ENCODE measurements at places on chromosomes 12 and 14.

GRCh38 chr12:132477703-132478432, 12.1 kb upstream of the FBRSL1 start:
- no peak overlapping the region for H3K4me3 ChIP-seq
- no peak overlapping the region for H3K27ac ChIP-seq
- peaks cover 52% of the 10 kb centered on the region for H3K27me3 ChIP-seq
- no peaks in the 10 kb centered on the region for H3K36me3 ChIP-seq
- no peak for DNase-seq

GRCh38 chr14:21102521-21103410, 1.9 kb downstream of the TMEM253 start:
- H3K36me3 ChIP-seq = no peaks in the 10 kb centered on the region
- peak; percentile 51 for DNase-seq
- H3K4me1 ChIP-seq = peaks cover 42% of the 10 kb centered on the region
- no peaks in the 10 kb centered on the region for H3K27me3 ChIP-seq
- peak overlapping the region; percentile 10 for H3K27ac ChIP-seq
- peak overlapping the region; percentile 90 for H3K4me3 ChIP-seq

DNA sequence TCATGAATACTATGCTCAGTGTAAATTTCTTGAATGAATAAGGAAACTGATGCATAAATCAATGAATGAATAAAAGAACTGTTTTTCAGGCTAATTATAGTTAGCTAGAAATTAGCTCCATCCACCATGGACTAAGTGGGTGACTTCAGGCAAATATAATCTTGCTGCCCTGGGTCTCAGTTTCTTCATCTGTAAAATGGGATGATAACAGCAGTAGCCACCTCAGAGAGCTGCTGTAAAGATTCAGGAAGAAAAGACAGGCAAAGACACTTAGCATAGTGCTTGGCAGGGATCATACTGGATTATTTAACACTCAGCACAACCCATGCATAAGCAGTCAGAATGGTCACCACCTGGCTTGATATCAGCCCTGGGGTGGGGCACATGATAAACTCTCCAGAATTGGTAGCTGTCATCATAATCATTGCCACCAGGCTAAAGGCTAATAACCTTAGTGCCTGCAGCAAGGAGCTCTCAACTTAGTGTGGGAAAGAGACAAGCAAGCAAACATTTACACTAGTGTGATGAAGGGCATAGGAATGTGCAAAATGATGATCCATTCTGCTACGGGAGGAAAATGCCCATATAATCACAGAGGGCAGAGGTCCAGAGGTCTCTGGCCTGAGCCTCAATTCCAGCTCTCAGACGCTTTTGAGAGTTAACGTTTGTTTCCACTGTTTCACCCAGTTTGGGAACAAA, 234.7 kb upstream of the TBX3 start:
- no peak for DNase-seq
- H3K27me3 ChIP-seq = no peaks in the 10 kb centered on the region
- no peak overlapping the region for H3K27ac ChIP-seq
- no peaks in the 10 kb centered on the region for H3K4me1 ChIP-seq
- H3K36me3 ChIP-seq = no peaks in the 10 kb centered on the region
- H3K4me3 ChIP-seq = no peak overlapping the region

- H3K27me3 ChIP-seq = peaks cover 4% of the 10 kb centered on the region
- no peaks in the 10 kb centered on the region for H3K36me3 ChIP-seq
- no peak overlapping the region for H3K27ac ChIP-seq
- H3K4me3 ChIP-seq = no peak overlapping the region
- peaks cover 10% of the 10 kb centered on the region for H3K4me1 ChIP-seq
- DNase-seq = no peak
These were observed 4.7 kb downstream of the CHGA start for GRCh38 chr14:92927349-92928257.

GRCh38 chr14:50635141-50635540, 33.0 kb downstream of the SAV1 start:
- no peaks in the 10 kb centered on the region for H3K27me3 ChIP-seq
- peaks cover 5% of the 10 kb centered on the region for H3K4me1 ChIP-seq
- no peak overlapping the region for H3K4me3 ChIP-seq
- no peak for DNase-seq

- no peak for DNase-seq
- H3K36me3 ChIP-seq = no peaks in the 10 kb centered on the region
- peak overlapping the region; percentile 51 for H3K27ac ChIP-seq
These were observed 642 bp upstream of the PAN2 start for GRCh38 chr12:56334490-56334793.

GRCh38 chr12:71725011-71725410, 29.7 kb upstream of the RAB21 start:
- H3K27ac ChIP-seq = no peak overlapping the region
- H3K4me3 ChIP-seq = no peak overlapping the region
- H3K27me3 ChIP-seq = no peaks in the 10 kb centered on the region
- no peaks in the 10 kb centered on the region for H3K36me3 ChIP-seq
- H3K4me1 ChIP-seq = no peaks in the 10 kb centered on the region

DNA sequence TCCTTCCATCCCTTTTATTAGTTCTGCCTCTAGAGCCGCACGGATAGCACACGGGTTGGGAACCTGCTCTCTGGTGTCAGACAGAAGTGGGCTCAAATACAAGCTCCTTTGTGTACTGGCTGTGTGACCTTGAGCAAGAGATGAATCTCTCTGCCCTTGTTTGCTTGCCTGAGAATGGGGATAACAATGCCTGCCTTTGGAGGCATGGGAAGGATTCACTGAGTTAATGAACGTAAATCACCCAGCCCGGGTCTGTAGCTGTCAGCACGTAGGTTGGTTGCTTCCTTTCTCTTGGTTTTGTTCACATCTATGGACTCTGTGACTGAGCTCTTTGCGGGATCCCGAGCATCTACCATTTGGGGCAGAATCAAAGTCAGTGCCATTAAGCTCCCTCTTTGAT, 79.3 kb upstream of the NRXN3 start:
- H3K36me3 ChIP-seq = no peaks in the 10 kb centered on the region

GRCh38 chr14:92223025-92223424, 99.9 kb upstream of the SLC24A4 start:
- no peaks in the 10 kb centered on the region for H3K36me3 ChIP-seq
- no peak for DNase-seq
- no peak overlapping the region for H3K27ac ChIP-seq
- no peak overlapping the region for H3K4me3 ChIP-seq
- H3K4me1 ChIP-seq = no peaks in the 10 kb centered on the region
- no peaks in the 10 kb centered on the region for H3K27me3 ChIP-seq

- no peak overlapping the region for H3K27ac ChIP-seq
- H3K4me1 ChIP-seq = peaks cover 31% of the 10 kb centered on the region
- no peak for DNase-seq
- no peaks in the 10 kb centered on the region for H3K27me3 ChIP-seq
These were observed 44.5 kb downstream of the SLC38A1 start for GRCh38 chr12:46224386-46224785.

DNA sequence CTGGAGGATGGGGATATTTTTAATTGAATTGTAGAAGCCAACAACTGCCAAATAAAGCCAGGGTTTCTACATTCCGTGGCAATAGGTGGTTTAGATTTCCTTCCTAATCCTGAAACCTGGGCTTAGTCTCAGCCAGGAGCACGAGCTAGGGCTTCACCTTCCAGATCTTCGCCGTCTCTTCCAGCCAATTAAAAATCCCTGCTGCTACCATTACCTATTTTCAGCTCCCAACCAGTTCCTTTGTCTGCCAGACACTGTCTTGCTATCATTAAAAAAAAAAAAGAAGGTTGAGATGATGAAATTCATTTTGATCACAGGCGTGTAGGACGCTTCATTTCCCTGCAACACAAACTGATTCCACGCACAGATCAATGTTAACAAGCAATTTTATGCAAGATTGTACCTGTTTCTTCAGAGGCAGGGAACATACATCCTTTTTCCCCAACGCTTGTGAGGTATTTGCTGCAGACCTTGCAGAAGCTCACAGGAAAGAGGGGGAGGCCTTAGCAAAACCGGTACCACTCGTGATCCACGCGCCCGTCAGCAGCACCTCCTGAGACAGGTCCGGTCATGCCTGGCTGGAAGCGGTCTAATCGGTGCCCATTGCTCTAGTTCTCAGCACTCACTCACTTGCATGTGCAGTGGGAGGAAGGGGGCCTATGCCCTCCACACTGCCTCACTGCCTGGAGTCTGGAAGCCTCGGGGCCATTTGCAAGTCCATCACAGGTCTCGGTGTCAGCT, 65.1 kb downstream of the SLC6A12 start:
- no peak overlapping the region for H3K4me3 ChIP-seq
- peaks cover 11% of the 10 kb centered on the region for H3K4me1 ChIP-seq
- no peak overlapping the region for H3K27ac ChIP-seq
- H3K36me3 ChIP-seq = no peaks in the 10 kb centered on the region

DNA sequence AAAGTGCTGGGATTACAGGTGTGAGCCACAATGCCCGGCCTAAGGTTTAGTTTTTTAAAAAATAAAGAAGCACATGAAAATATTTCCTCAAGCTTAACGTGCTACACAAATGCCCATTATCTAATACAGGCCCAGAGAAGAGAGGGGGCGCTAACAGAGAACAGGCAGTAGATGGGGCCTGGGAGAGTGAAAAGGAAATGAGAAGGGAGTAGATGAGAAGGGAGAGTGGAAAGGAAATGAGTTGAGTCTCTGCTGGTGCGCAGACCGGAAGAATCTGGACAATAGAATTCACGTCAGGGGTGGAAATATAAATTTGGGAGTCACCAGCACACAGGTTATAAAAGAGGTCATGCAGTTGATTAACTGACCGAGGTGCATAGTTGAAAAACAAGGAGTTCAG, 10.7 kb downstream of the PXN start:
- H3K27ac ChIP-seq = peak overlapping the region; percentile 78
- peaks cover 33% of the 10 kb centered on the region for H3K4me1 ChIP-seq
- H3K36me3 ChIP-seq = no peaks in the 10 kb centered on the region
- no peak overlapping the region for H3K4me3 ChIP-seq
- DNase-seq = peak; percentile 64

GRCh38 chr12:106722837-106723236, 51.6 kb upstream of the RIC8B start:
- peak; percentile 69 for DNase-seq
- H3K4me3 ChIP-seq = no peak overlapping the region
- no peaks in the 10 kb centered on the region for H3K4me1 ChIP-seq
- H3K36me3 ChIP-seq = no peaks in the 10 kb centered on the region

- no peaks in the 10 kb centered on the region for H3K36me3 ChIP-seq
- no peak for DNase-seq
- no peaks in the 10 kb centered on the region for H3K27me3 ChIP-seq
- H3K4me1 ChIP-seq = peaks cover 23% of the 10 kb centered on the region
These were observed 404.3 kb downstream of the NPAS3 start for GRCh38 chr14:33343016-33343415.

DNA sequence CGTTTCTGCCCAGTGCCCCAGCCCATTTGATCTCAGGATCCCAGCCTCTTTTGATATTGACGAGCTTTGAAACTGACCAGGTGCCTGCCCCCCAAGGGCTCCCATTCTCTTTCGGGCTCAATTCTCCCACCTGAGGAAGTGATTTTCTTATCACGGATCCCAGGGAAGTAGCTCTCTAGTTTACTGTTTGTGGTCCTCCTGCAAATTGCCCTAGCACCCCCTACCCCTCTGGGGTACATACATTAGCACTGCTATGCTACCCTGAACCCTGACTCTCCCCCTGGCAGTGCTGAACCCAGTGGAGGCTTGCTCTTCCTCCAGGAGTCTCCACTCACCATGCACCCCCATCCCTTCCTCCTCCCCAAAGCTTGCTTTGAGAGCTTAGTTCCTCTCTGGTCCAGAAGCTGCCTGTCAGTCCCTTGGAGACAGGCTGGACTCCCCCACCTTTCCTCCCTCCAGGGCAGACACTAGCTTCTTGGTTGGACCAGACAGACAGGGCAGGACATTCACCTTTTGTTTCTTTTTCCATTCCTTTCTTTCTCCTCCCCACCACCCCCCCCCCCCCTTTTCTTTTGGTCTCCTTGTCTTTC, 4.4 kb upstream of the TBX3 start:
- peaks cover 94% of the 10 kb centered on the region for H3K27me3 ChIP-seq
- H3K36me3 ChIP-seq = no peaks in the 10 kb centered on the region
- no peak overlapping the region for H3K27ac ChIP-seq
- peak overlapping the region; percentile 37 for H3K4me3 ChIP-seq
- H3K4me1 ChIP-seq = peaks cover 58% of the 10 kb centered on the region

DNA sequence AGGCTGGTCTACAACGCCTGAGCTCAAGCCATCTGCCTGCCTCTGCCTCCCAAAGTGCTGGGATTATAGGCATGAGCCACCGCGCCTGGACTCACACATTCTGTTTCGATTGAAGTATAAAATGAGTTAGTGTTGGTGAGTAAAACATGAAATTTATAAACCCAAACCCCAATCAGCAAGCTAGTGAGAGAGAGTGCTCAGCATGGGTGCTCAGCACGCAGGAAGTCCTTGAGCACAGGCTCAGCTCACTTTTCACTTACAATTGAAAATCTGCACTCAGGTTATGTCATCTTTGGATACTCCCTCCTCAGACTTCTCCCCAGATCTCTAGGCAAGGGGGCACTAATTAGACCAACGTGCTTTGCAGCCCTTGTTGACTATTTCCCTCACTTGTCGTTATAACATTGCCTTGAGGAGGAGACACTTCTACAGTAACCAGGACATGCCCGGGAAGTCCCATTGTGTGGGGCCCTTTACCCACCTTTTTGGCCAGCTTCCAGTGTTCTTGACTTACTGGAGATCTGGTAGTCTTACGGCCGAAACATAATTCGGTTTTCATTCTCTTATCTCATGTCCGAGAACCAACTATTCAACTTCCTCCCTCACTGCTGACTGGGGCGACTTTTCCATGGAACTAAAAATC, 68.5 kb upstream of the AMN1 start:
- peaks cover 5% of the 10 kb centered on the region for H3K27me3 ChIP-seq
- H3K36me3 ChIP-seq = no peaks in the 10 kb centered on the region
- H3K4me1 ChIP-seq = no peaks in the 10 kb centered on the region
- H3K4me3 ChIP-seq = no peak overlapping the region
- no peak overlapping the region for H3K27ac ChIP-seq
- DNase-seq = no peak

DNA sequence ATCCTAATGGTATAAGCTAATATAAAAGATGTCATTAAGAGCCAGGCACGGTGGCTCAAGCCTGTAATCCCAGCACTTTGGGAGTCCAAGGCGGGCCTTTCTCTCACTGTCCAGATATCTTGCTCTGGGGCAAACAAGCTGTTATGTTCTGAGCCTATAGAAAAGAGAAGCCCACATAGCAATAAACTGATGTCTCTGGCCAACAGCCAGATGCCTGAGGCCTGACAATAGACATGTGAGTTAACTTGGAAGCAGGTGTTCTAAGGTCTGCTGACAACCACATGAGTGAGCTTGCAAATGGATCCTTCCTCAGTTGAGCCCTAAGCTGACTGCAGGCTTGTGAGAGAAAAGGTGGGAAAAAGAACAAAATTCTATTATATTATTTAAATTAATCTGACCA, 25.0 kb downstream of the YAF2 start:
- H3K36me3 ChIP-seq = no peaks in the 10 kb centered on the region
- no peaks in the 10 kb centered on the region for H3K4me1 ChIP-seq
- no peak overlapping the region for H3K27ac ChIP-seq
- H3K27me3 ChIP-seq = no peaks in the 10 kb centered on the region

DNA sequence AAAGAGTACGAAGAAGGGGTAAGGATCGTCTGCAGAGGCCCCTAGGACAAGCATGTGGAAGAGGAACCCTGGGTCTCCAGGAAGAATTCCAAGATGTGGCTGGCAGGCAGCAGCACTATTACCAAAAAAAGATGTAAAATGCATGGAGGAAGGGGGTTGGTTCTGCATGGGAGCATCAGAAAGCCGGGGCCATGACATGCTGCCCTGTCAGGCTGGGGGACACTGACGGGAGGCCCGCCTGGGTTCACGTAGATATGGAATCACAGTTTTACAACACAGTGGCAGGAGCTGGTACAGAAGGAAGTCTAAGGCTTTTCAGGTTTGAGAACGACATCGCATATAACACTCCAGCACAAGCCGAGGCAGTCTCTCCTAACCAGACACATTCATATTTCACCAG, 150.0 kb upstream of the GSC start:
- H3K27me3 ChIP-seq = no peaks in the 10 kb centered on the region
- no peak overlapping the region for H3K27ac ChIP-seq
- no peak for DNase-seq
- no peak overlapping the region for H3K4me3 ChIP-seq
- H3K36me3 ChIP-seq = no peaks in the 10 kb centered on the region
- H3K4me1 ChIP-seq = no peaks in the 10 kb centered on the region

Measured in GM23338 (cell line).